HAP-1 (cell line): ENCODE measurements at places on chromosomes 3 and 15.

DNA sequence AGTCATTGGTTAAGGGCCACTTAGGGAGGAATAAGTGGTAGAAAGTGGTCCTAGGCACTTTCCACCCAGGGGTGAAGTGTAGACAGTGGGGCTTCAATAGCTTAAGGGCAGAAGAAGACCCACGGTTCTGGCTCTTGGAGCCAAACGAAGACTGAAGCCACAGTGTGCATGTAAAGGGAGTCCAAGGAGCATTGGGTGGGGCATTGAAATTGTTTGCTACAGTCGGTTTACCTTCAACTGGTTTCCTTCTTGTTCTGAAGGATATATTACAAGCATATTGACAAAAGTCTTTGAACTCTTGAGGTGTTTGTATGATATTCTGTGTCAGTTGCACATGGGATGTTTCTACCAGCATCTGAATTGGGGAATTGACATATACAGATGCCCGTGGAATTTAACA lies 166.5 kb upstream of the CTDSPL start:
- DNase-seq = no peak

DNA sequence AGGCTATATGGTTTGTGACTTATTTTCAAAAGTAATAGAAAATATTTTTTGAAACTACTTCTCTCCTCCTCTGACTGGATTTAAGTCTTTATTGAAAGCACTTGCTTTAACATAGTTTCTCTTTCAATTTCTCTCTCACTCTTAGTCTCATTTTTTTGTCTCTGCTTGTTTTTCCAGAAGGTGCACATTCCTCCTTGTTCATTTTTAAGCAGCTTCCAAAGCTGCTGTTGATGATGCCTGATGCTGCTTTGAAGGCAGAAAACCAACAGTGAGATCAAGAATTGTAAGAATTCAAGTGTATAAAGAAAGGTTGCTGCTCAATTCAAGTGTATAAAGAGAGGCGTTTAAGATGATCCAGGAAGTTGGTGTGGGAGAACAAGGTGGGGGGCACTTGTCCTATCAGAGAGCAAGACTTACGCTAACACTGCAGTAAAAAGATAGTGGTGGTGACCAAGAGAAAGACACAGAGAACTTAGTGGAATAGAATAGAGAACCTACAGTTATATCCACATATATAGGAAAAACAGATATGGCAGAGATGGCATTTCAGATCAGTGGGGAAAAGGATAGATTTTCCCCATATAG lies 12.1 kb downstream of the NR2C2 start:
- DNase-seq = no peak

DNA sequence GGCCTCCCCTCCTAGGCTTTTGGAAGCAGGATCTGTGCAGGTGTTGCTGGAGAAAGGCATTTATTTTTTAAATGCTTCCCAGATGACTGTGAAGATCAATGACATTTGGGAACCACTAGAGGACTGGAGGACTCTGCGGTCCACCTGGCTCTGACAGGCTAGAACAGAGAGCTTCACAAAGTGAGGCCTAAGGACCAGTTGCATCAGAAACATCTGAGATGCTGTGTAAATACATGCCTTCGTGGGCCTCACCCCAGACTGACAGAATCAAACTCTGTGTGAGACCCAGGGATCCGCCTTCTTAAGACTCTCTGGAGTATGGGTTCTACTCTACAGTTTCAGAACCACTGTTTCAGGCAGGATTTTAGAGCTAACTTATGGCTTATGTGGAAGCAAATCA lies 105.0 kb upstream of the ICE2 start:
- no peak for DNase-seq

GRCh38 chr15:98401029-98401428 lies 247.3 kb upstream of the IGF1R start:
- no peak for DNase-seq

DNA sequence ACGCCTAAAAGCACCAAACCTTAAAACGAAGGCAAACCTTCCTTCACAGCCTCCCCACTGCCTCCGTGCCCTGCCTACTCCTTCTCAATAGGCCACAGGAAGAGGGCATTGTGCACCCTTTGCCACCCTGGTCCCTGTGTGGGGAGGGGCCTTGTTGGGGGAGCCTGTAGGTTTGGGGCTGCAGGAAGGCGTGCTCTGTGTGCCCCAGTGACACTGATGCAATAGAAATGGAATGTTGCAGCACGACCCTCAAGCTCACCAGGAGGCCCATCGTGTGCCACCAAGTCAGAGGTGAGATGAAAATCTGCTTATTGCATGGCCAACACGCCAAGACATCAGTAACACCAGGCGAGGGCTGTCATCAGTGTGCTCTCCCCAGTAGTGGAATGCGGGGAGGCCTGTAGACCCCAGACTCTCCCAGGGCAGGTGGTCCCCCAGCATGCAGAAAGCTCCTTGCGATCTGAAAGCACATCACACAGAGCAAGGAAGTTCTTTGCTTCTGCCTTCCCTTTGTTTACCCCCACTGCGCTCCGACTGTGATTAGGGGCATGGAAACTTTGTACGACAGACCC lies 86.2 kb downstream of the ASB7 start:
- DNase-seq = no peak
